Activated CD4-positive, CD25-positive, alpha-beta regulatory T cell (primary cell): ENCODE measurements at places on chromosomes 16 and 17.

GRCh38 chr16:56673921-56674320, 4.3 kb downstream of the MT1H start:
- no peak for DNase-seq

GRCh38 chr16:83953796-83954576, 946 bp downstream of the OSGIN1 start:
- DNase-seq: no peak

- DNase-seq: no peak
Observed at GRCh38 chr17:13288248-13288647, 270.4 kb upstream of the ELAC2 start.

GRCh38 chr16:89410794-89411309, 79.5 kb downstream of the ANKRD11 start:
- DNase-seq: no peak

GRCh38 chr16:19831678-19832077, 53.0 kb downstream of the GPRC5B start:
- DNase-seq: no peak

DNA sequence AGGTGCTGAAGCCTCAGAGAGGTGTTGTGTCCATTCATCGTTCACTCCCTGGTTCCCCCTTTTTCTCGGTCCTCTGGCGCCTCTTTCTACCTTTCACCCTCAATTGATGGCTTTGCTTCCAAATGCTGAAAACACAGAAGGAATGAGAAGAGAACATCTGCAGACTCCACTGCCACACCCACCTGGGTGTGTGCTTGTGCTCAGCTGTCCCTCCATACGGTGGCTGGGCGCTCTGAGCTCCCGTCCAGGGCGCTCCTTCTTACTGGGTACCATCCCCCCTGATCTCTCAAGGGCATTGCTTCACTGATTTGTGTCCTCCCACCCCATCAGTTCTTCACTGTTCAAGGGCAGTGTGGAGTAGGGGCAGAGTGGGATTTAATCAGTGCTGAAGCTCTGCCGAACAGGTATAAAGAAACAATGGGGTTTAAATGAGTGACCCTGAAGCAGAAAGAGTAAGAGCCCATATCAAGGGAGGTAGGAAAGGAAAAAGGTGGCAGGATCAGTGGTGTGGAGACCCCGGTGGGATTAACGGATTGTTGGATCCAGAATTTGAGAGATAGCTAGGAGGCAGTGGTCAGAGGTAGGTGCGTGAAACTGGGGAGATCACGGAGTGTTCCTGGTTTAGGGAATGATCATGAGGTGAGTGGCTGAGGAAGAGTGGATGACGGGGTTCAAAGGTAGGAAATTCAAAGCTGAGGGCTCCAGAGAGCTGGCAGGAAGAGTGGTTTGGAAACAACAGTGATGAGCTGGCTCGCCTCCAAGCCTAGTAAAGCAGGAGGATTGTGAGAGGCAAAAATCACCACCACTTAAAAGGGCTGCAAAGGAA, 40.8 kb downstream of the MRTFB start:
- DNase-seq: no peak

- DNase-seq: no peak
Observed at GRCh38 chr16:18958621-18959029, 25.1 kb upstream of the TMC7 start.

DNA sequence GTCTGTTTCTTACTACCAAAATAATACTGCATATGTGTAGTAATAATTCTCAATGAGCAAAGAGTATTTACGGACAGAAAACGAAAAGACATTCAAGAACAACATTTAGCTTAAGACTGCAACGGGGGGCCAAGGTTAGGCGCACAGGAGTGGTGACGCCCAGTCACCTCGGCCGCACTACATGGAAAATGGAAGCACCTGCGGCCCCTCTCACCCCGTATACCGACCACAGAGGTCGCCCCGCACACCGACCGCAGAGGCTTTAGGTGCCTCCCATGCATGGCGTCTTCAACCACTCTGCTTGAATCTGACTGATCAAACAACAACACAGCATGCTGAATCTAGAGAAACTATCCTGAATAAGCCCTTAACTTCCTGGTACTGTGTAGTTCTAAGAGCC, 26.4 kb downstream of the CCDC57 start:
- no peak for DNase-seq

GRCh38 chr17:70102531-70102930, 27.5 kb downstream of the KCNJ16 start:
- DNase-seq: no peak

GRCh38 chr17:75032720-75033280, 14.0 kb downstream of the ATP5PD start:
- DNase-seq: no peak

GRCh38 chr17:58049533-58049932, 33.7 kb upstream of the DYNLL2 start:
- no peak for DNase-seq

DNA sequence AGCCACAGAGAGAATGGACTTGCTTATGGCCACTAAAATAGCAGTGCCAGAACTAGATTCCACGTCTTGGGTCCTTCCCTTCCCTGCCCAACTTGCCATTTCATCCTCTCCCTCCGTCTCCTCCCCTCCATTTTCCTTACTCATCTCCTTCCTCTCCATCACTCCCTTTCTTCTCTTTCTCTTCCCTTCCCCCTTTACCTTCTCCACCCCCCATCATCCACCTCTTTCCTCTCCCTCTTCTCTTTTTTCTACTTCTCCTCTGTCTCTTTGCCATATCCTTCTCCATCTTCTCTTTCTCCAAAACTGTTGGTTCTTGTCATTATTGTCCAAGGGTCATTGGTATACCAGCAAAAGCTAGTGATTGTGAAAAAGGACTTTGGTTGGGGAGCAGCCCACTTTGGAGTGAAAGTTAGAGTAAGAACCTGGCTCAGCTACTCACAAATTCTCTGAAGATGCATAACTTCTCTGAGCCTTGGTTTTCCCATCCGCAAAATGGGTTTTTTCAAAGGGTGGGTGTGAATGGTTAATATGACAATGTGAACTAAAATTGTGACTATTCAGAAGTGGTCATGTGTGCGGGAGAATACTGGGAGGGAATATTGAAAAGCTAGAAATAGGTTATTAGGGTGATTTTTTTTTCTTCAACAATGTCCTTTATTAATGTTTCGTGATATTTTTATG, 393.8 kb downstream of the XYLT1 start:
- DNase-seq: no peak

DNA sequence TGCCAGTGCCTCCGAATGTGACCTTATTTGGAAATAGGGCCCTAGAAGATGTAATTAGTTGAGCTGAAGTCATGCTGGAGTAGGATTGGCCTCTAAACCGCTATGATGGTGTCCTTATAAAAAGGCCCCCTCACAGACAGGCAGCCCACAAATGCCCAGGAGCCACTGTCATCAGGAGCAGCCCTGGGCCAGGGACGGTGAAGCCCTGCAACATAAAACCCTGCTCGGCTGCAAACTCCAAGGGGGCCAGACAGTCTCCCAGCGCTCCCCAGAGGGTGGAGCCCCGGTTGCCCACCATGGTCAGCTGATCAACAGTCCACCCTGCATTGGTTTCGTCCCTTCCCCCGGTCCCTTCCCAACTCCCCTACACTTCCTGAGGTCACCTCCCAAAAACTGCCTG, 351.7 kb downstream of the FOXL1 start:
- DNase-seq: no peak

DNA sequence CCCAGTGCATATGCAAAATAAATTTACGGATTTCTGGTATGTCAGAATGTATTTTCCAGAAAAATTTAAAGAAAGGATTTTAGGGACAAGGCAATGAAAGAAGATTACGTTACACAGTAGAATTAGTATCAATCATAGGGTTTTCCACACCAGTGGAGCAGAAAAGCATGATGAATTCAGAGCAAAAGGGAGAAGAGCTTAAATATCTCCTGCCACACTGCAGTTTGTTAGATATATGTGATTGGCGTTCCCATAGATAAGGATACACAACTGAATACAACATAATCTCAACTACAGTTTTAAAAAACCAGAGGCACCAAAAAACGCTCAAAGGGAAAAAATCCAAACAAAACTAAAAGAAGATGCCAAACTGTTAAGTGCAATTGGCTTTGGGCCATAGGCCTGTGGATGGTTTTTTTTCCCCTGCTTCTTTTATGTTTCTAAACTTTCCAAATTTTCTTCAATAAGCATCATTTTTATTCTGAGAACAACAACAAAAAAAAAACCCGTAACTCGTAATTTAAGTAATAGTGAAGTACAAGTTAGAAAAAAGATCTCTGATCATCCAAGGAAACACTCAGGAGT, 22.3 kb downstream of the MARF1 start:
- no peak for DNase-seq

DNA sequence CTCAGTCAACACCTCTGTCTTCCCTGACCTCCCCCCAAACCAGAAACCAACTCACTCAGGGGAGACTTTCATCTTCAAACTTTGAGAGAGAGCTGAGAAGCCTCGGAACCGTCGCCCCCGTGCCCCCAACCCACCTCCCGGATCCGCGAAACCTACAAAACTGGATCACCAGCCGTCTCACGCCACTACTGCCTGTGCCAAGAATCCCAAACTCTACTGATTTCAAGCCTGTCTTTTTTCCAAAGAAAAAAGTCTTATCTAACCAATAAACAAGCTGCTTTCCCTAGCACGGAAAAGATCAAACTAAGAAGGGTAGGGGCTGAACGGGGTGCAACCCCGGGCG, 2.0 kb downstream of the AXIN2 start:
- no peak for DNase-seq

DNA sequence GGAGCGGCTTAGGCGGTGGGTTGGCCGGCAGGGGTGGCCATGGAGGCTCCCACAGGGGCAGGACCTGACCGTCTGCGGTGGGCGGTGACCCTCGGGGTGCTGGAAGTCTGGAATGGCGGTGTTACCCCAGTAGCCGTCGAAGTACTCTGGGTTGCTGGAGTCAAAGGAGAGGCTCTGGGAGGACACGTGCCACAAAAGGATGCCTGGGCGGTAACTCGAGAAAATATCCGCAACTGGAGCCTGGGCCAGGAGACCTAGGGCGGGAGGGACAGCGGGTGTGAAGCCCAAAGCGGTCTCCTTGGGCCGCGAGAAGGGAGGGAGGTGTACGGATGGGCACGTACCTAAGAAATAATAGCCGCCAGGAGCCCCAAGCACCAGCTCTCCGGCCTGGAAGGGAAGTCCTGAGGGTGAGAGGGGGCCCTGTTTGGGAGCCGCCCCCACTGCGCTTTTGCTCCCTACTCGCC, 4.6 kb downstream of the ITGA2B start:
- no peak for DNase-seq

GRCh38 chr17:45018848-45019711, 32.4 kb downstream of the DCAKD start:
- no peak for DNase-seq

GRCh38 chr16:27177031-27177774, 26.1 kb upstream of the KDM8 start:
- DNase-seq: no peak

- DNase-seq: no peak
Observed at GRCh38 chr16:89534252-89534756, 26.1 kb downstream of the SPG7 start.

- DNase-seq: no peak
Observed at GRCh38 chr16:30924076-30924912, 922 bp downstream of the FBXL19 start.

- DNase-seq: no peak
Observed at GRCh38 chr16:46803373-46803772, 27.6 kb downstream of the C16orf87 start.

GRCh38 chr16:11715246-11715947, 27.3 kb downstream of the TXNDC11 start:
- no peak for DNase-seq

DNA sequence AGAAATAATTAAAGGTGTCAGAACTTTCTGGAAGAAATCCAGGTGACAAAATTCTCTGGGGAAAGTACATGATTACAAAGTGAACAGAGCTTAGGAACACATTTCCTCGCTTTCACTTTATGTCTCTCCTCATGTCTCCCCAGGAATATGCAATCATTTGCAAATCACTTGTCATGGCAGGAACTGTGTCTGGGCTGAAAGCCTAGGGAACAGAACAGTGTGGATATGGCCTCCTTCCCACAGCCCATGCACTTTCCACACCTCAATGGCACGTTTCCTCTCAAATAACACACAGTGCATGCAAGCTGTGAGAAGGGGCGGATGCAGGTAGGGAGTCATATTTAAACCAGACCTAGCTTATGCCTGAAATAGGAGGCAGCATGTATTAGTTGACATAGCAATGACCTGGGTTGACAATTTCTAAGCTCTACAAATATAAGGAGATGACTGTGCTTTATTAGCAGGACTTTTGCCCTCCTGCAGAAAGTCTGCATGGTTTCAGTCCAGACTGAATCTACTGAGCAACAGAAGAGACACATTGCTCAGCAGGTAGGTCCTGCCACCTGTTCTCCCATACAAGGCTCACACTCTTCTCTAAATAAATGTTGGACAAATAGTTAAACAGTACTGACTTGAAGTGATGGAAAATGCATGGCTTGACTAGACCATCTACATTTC, 236.0 kb upstream of the ELAC2 start:
- DNase-seq: no peak

- DNase-seq: no peak
Observed at GRCh38 chr17:6255322-6255721, 179.6 kb downstream of the AIPL1 start.

- DNase-seq: no peak
Observed at GRCh38 chr17:37261286-37261685, 114.5 kb upstream of the C17orf78 start.

DNA sequence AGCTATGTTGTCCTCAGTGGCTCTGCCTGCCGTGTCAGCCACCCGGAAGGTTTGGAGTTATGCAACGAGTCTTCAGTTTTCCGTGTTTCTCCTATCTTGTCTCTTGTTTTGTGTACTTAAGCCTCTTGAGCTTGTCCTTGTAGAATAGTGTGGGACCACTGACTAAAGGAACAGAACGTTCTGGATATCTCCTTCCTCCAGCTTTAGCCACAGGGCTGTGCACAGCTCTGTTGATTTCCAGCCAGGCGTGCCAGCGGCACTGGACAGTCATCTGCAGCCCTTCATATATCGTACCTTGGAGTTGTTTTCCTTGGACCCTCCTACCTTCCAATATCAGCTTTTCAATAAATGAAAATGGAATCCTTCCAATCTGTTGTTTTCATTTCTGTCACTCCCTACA, 39.8 kb downstream of the TMEM11 start:
- no peak for DNase-seq

DNA sequence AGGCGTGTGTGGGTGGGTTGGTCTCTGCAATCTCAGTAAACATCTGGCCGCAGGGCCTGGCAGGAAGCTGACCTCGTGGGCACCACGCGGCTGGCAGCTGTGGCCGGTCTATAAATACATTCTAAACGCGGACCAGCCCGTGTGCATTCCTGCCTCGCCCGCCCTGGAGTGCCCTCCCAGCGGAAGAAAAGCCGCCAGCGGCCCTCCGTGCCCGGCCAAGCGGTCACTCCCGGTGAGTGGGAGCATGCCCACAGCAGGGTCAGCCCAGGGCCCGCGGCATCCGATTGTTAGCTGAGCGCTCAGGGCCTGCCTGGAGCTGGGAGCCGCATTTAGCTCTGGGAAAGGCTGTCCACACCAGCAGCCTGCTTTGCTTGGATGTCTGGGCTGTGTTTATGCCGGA, 10.3 kb downstream of the ZNF469 start:
- no peak for DNase-seq
